ENCODE measurements at places on chromosomes 1 and 21. TPM values are rescaled to one million over a fixed set of nuclear protein-coding genes. Genes with fewer than 3 reads are reported as not detected.
A peak's percentile ranks its signal among the peaks of the same experiment; 100 is the strongest.

The CD1E gene
- not detected for total RNA-seq

The FCGR1A gene
- total RNA-seq, result 0.30 TPM

- no peaks in the 10 kb centered on the region for H3K4me1 ChIP-seq
- no peaks in the 10 kb centered on the region for H3K36me3 ChIP-seq
- no peak overlapping the region for H3K4me3 ChIP-seq
- H3K27ac ChIP-seq, result no peak overlapping the region
Observed at GRCh38 chr1:209080170-209080781, 503.2 kb upstream of the CAMK1G start.

DNA sequence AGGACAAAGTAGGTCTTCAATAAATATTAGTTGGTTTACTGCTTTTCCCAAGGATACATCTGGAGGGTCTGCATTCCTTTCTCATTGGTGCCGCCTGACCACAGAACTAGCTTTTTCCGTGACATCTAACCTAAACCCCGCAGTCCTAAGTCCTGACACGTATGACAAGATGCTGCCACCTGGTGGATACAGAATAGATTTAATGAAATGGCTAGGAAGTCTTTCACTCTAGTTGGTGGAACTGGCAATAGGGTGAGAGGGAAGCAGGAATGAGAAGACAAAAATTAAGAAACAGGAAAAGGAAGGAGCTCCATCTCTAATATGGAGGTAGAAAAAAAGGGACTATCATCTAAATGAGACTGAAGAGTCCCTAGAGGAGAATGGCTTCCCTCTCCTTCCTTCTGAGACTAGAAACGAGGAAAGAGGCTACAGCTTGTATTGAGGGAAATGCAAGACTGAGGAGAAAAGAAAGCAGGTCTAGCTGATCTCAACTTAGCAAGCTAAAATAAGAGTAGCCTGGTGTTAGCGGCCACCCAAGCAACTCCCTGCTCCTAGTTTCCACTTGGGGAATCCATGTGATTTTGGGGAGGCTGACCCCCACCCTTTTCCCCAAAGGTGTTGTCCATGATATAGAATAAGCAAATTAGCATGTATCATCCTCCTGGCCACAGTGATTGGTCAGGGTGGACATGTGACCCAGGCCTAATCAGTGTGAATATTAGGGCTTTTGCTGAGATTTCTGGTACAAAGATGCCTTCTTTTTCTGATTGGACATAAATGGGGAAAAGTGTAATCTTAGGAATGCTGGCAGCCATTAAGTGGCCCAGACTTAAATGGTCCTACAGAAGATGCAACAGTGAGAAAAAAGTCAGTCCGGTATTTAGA is 5.9 kb downstream of the RFX5 start:
- H3K27ac ChIP-seq, result peak overlapping the region; percentile 72
- peaks cover 11% of the 10 kb centered on the region for H3K36me3 ChIP-seq
- no peak overlapping the region for H3K4me3 ChIP-seq
- peak; percentile 89 for DNase-seq
- no peaks in the 10 kb centered on the region for H3K27me3 ChIP-seq
- H3K4me1 ChIP-seq, result peaks cover 5% of the 10 kb centered on the region

DNA sequence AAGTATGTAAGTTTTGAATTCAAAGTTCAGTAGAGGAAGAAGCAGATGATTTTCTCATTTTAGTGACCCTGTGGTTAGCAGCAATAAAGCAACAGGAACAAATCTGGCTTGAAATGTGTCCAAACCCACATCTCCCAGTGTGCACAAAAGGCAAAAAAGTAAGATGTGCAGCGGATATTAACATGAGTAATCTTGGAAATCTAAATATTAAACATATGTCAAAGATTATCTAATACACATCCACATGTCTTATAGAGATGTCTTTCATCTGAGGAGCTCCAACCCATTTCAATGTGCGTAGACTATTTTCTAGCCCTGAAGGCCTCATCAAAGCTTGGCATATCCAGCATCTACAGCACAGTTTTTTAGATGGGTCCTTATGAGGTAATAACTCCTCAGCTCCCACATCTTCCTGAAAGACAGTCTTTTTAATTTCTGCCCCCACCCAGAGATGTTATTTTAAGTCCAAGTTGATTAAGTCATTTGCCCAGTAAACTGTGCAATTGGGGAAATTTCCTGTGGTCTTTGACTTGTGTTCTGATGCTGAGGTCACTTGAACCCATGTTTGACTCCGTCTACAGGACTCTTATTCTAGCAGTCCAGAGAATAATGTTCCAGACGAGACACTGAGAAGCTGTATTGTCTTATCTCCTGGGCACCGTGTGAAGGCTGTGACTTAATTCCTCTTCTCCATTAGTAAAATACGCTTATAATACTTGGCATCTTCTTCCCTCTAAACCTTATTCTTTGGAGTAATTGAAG is 73.7 kb downstream of the LMO4 start:
- DNase-seq, result no peak
- H3K4me1 ChIP-seq, result no peaks in the 10 kb centered on the region
- no peaks in the 10 kb centered on the region for H3K36me3 ChIP-seq
- H3K27me3 ChIP-seq, result no peaks in the 10 kb centered on the region

DNA sequence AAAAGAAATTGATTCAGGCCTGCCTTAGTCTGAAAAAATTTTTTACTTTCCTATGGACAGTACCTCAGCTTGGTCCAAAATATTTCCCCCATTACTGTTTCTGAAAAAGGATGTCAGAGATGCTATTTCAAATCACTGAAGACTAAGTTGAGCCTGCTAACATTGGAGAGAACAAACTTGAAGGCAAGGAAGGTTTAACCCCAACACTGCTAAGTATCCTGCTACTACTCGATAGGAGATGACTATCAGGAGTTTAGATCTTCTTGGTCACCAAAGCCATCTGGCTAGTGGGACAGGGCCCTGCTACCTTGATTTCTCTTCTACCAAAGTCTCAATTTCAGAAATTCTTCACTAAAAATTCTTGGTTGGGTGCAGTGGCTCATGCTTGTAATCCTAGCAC is 22.7 kb upstream of the POGZ start:
- no peaks in the 10 kb centered on the region for H3K27me3 ChIP-seq
- no peak overlapping the region for H3K27ac ChIP-seq
- H3K4me3 ChIP-seq, result no peak overlapping the region
- no peaks in the 10 kb centered on the region for H3K4me1 ChIP-seq

DNA sequence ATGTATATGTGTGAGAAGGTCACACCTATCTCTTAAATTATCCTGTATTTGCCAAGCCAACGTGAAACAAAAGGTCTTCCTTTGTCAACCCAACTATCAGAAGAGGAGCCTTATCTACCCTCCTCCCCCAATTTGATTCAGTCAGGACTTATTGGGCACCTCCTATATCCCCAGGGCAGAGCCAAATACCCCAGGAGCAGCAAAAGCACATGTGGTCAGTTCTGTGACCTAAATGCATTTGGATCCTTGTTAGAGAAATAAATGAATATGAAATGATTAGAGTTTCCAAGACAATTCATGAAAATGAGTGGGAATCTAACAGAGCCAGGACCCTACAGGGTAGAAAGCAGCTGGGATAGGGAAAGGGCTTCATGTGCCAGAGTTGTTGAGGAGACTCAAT is 37.0 kb upstream of the KCND3 start:
- H3K36me3 ChIP-seq, result no peaks in the 10 kb centered on the region
- peaks cover 27% of the 10 kb centered on the region for H3K27me3 ChIP-seq
- no peak overlapping the region for H3K4me3 ChIP-seq
- DNase-seq, result no peak
- no peak overlapping the region for H3K27ac ChIP-seq
- no peaks in the 10 kb centered on the region for H3K4me1 ChIP-seq

DNA sequence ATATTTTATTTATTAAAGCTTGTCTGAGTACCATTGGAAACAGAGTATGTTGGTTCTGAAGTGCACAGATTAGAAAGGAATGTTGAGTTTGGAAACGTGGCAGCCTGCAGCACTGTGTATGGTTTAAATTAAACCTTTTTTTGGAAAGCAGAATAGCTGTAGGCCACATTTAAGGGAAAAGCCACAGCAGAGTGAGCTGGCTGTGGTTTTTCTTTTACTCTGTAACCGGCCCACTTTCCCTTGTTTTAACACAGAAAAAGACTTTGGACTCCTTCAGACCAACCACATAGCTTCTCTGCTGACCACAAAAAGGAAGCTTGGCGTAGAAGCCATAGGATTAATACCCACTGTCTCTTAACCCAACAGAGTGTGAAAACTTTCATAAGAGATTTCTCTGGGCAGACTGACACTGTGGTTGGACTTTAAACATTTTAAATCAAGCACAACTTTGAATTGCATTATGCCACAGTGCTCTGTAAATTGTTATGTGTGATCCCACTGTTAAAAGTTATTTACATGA is 75.2 kb downstream of the NFIA start:
- no peaks in the 10 kb centered on the region for H3K36me3 ChIP-seq
- H3K27ac ChIP-seq, result peak overlapping the region; percentile 80
- no peaks in the 10 kb centered on the region for H3K27me3 ChIP-seq
- H3K4me3 ChIP-seq, result no peak overlapping the region
- DNase-seq, result peak; percentile 52
- peaks cover 20% of the 10 kb centered on the region for H3K4me1 ChIP-seq
